ENCODE measurements at places on chromosomes 6 and 20. TPM values are rescaled to one million over a fixed set of nuclear protein-coding genes. Genes with fewer than 3 reads are reported as not detected.

DNA sequence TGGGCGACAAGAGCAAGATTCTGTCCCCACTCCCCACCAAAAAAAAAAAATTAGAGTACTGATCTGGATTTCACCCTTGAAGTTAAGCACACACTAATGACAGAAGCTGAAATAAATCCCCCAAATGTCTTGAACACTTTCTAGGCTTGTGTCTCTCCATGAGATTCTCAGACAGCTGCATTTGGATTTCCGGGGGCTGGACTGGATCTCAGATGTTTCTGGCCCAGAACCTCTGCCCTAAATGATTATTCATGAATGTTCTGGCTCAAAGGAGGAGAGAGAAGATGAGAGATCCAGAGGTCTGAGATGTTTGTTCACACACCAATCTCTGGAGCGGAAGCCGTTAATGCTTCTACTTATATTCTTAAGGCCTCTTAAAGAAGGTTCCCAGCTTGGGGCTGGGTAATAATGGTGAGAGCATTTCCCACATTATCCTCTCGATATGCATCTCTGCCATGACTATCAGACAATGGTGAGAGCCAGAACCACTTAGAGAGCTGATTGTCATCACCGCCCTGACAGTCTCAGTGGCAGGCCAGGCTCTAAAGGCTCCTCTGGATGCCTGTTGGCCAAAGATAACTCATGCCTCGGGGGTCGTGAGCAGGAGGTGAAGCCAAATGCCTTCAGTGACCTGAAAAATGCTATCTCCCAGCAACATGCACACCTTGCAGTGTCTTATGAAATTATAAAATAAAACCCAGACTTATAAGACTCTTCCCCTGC lies 127.9 kb upstream of the AGPAT4 start:
- no peak for DNase-seq

DNA sequence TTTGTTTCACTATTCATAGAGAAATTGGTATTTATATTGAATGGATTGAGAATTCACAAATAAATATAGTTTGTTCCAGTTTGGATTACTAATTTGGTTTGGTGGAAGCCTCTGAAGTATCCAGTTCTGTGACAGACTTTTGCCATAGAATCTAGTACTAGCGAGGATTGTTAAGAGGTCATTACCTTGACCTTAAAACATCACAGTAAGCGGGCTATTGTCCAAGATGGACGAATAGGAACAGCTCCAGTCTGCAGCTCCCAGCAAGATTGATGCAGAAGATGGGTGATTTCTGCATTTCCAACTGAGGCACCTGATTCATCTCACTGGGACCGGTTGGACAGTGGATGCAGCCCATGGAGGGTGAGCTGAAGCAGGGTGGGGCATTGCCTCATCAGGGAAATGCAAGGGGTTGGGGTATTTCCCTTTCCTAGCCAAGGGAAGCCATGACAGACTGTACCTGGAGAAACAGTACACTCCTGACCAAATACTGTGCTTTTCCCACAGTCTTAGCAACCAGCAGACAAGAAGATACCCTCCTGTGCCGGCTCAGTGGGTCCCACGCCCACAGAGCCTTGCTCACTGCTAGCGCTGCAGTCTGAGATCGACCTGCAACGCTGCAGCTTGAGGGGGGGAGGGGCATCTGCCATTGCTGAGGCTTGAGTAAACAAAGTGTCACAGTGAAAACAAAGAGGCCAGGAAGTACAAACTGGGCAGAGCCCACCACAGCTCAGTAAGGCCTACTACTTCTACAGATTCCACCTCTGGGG lies 66.4 kb upstream of the NEDD9 start:
- DNase-seq = no peak

DNA sequence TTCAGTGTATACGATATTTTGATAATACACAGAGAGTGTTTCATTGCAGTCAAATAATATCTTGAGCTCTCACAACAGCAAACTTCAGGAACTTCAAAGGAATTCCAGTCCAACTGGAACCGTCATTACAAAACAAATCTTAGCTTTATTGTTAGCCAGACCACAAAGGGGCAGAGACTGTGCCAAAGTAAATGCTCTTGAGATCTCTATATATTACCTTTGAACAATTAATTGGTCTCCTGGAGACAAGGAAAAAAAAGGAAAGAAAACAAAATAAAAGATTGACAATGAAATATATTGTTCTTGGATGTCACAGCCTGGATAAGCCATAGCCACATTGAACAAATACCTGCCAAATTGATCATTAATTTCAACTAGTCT lies 70.0 kb downstream of the FOXC1 start:
- no peak for DNase-seq

DNA sequence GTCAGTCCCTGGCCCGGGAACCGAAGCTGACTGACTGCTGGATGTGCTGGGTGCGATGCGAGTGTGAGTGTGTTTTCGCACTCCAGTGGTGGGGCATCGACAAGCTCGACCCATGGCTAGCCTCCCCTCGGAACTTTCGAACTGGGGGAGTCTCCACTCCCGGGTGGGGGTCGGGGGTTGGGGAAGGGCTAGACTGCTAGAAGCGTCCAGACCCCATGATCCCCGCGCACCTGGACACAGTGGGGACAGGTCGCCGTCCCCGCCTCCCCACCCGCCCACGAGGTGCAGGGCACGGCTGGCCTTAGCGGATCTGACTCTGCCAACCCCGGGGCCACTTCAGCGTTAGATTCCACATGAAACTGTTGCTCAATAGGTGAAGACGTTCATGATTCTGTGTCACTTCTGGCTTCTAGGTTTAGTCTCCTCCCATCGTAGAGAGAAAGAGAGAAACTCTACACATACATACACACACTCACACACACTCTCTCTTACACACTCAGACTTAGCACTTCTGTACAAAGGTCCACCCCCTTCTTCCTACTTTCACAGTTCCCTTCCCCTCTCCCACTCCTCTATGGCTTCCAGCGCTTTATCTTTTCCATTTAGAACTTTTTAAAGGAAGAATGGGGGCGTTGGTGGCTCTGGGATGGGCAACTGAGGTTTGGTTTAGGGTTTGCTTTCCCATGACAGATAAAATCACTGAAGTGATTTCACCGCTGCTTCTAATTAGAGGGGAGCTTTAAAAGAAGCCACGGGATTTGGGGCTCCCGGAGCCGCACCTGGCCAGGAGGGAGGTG lies 5.1 kb upstream of the TFAP2A start:
- no peak for DNase-seq

DNA sequence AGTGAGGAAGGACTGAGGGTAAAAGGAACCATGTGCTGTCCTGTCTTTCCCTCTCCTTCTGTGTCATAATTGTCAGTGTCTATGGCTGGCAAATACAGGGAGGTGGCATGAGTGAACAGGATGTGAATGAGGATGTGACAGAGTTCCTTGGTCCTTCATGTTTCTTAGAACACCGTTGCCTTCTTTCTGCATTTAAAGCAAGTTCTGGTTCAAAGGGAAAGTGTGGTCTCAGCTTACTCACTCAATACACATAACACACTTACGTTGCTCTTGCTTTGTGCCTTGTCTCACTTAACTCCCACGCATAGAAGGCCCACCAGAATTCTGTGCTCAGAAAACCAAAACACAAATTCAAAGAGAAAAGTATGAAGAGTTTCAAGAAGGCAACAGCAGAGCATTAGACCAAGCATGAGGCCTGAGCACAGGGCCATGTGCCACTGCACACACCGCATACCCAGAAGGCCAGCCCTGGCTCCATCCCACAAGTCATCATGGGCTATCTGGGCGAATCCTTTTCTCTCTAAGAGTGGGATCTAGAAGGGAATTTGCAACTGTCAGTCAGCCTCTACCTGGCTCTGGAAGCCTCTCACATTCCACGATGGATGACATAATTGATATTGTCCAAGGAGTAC lies 38.9 kb upstream of the SAYSD1 start:
- no peak for DNase-seq

GRCh38 chr6:195861-196360 lies 96.4 kb upstream of the DUSP22 start:
- no peak for DNase-seq

The SLC17A1 gene
- not detected for total RNA-seq

DNA sequence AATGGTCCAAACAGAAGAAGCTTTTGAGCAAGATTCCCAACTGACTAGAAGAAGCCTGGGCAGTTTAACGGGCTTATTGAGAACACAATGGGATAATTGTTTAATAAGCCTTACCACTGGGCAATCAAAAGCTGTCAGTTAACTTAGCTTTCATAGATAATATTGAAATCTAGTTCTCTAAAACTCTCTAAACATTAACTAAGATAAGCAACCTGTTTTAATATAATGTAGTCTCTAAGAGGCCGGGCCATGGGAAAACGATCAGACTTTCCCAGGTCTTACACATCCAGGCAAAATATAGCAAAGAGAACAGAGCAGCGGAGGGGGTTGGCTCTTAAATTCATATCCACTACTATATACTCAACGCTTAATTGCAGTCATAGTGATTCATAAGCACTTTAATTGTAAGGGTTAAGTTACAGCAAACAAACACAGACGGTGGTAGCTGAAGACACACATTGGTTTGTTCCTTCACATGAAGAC lies 128.0 kb upstream of the FAM83B start:
- DNase-seq = no peak

The TM9SF4 gene
- 53.8 TPM for total RNA-seq

- DNase-seq = no peak
These were observed 55.9 kb upstream of the UBR2 start for GRCh38 chr6:42507901-42508300.

GRCh38 chr6:157503018-157503747 lies 122.2 kb downstream of the ZDHHC14 start:
- DNase-seq = no peak

The SMLR1 gene
- not detected for total RNA-seq

DNA sequence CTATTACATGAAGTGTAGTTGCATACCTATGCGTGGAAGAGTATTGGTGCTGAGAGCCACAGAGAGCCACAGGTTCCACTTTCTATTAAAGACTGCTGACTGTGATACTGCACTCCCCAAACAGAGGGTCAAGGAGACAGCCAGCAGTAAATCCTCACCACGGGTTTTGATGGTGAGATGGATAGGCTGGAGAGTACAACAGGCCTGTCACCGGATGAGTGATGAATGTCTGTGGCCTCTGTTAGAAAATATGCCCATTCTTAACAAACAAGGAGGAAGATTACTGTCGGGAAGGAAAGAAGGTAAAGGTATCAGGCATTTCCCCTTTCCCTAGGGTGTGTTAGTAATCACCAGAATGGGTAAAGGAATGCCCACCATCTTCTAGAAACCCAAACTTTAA lies 286.5 kb downstream of the ALDH8A1 start:
- no peak for DNase-seq

The MUCL3 gene
- not detected for total RNA-seq

The GJA1 gene
- not detected for total RNA-seq

GRCh38 chr6:159719287-159719686 lies 8.0 kb upstream of the WTAP start:
- DNase-seq = no peak

The RAET1L gene
- total RNA-seq = not detected

GRCh38 chr6:111669326-111669725 lies 63.6 kb upstream of the TRAF3IP2 start:
- DNase-seq = no peak

The MYMX gene
- total RNA-seq = not detected

DNA sequence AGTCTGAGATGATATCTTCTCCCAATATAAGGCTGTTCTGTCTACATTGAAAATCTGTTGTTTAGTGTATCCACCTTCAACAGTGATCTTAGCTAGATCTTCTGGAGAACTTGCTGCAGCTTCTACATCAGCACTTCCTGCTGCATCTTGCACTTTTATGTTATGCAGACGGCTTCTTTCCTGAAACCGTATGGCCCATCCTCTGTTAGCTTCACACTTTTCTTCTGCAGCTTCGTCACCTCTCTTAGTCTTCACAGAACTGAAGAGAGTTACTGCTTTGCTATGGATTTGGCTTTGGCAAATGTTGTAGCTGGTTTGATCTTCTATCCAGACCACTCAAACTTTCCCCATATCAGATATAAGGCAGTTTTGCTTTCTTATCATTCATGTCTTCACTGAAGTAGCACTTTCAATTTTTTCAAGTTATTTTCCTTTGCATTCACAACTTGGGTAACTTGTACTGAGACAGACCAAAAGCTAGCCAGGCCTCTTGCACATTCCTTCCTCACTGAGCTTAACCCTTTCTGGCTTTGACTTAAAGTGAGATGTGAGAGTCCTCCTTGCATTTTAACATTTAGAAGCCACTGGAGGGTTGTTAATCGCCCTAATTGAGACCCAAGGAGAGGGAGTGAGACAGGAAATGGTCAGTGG lies 110.1 kb downstream of the PREP start:
- no peak for DNase-seq

- DNase-seq = no peak
These were observed 13.4 kb downstream of the PHIP start for GRCh38 chr6:79064635-79065034.

DNA sequence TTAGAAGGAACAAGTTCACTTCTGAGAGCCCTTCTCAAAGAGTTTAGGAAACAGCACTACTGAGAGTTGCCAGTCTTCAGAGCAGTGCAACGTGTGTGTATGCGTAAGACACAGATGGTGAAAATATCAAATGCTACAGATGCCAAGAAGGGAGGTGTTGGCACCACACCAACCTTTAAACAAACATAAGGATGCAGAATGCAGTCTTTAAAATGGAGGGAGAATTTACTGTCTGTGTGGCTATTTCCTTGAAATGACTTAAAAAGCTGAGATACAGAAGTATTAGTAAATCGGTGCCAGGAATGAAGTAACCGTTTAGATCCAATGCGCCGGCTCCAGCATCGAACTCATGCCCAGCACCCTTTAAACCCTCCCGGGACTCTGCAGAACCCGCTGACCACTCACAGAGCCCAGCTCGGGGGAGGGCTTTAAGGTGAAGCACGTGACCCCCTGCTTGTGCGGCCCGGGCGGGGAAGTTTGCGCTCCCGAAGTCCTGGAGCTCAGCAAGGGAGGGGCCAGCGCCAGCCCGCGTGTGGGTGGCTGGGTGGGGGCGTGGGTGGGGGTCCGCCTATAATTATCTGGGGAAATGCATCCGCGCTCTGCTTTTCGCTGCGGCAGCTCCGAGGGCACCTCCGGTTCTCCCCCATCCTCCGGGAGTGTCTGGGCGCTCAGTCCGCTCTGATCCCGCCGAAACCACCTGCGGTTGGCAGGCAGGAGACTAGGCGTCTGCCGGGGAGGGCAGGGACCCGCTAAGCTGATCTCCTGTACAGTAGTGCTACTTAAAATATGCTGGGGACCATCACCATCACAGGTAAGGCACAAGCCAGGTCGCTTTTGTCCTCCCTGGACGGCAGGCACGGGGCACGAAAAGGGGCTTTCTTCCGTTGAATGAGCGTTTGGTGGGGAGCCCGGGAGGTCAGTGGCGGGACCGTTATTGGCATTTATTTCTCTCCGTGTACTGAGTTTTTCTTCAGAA lies 66.0 kb downstream of the ZBTB2 start:
- DNase-seq = peak; percentile 32

GRCh38 chr6:43435682-43436437 lies 8.5 kb downstream of the ABCC10 start:
- DNase-seq = no peak
